ENCODE measurements at places on chromosomes 11 and 22.

DNA sequence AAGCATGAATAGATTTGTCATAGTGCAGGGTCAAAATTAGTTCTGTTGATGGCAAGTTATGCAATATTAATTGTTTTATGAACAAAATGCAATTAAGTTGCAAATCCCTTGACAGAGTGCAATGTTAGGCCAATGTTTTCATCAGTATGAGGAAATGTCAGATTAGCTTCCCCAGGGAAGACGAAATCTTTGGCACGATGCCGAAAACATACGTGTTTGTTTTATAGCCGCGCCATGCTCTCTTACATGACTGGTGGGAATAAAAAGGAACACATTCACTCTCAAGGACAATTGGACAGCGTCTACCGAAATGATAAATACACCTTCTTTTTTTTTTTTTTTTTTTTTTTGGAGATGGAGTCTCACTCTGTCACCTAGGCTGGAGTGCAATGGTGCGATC, 27.0 kb downstream of the MFNG start:
- no peak for DNase-seq

DNA sequence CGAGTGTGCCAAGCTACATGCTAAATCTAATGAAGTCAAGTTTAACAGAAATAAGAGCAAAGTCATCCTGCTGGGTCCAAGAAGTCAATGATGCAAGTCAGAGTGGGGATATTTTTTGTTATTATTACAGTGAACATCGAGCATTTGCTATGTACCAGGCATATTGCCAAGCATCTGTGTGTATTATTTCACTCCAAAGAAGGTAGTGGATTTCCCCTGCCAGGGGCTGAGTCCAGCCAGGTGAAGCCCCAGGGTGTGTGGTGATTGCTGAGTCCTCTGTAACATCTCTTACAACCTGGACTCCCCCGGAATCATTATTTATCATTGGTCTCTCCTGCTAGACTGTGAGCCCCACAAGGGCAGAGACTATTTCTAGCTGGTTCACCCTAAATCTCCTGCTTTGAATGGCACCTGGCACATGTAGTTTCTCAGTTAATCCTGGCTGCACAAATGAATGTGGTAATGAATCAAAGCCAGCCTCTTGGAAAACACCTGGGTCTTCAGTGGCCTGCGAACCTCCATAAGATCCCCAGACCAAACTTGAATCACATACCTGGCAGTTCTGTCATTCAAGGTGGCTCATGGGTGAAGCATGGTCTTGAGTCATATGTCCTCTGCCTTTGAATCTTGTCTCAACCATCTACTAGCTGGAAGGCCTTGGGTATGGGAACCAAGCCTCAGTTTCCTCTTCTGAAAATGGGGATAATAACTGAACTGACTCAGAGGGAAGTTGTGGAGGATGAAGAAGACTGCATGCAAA, 549.2 kb downstream of the MIAT start:
- DNase-seq: no peak

- no peak for DNase-seq
Measured at GRCh38 chr11:92642177-92642931, 327.1 kb upstream of the MTNR1B start.

DNA sequence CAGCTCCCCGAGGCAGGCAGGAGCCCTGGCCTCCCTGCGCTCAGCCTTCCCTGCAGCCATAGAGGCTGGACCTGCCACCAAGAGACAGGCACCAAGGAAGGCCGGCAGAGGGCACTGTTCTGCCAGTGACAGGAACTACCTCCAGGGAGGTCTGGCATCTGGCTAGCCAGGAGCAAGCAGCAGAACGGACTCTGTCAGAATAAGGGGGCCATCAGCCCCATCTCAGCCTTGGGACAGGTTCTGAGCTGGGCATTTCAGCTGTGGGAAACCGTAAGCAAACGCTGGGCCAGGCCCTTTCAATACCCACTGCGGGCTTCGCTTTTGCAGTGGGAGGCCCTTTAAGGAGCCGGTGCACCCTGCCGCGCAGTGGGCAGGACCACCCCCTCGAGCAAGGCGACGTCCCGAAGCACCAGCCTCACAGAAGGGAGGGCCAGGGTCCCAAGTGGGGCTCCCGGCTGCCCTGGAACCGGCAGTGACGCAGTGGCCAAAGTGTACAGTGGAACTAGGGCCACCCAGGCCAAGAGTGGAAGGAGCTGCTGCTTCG, 18.2 kb downstream of the IFT27 start:
- DNase-seq: peak; percentile 67

DNA sequence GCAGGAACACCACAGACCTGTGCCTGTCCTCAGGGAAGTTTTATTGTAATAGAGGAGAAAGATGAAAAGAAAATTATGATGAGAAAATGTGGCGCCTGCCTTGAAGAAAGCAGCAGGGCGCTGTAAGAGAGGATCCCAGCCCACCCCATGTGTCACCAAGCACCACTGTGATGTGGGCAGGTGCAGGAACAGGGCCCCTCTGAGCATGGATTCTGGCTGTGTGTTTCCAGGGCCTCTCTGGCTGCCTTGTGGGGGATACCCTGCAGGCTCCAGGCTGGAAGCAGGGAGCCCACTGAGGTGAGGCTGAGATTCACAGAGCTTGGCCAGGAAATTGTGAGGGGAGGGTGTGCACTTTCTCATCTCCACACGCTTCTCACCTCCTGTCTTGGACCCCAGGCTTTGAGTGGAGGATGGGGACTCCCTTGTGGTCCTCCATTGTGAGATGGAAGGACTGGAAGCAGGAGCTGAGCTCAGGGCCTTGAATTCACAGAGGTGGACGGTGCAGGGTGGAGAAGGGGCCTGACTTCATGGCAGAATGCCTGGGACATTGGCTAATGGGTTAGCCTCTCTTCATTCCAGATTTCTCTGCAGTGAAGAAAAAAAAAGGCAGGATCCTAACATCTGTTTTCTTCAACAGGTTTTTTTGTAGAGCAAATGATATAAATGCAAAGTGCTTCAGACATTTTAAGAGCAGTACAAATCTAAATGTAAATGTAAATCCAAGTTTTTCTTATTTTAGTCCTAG, 246.6 kb upstream of the B3GAT1 start:
- no peak for DNase-seq

- no peak for DNase-seq
Measured at GRCh38 chr11:87212891-87213290, 175.2 kb downstream of the TMEM135 start.

- DNase-seq: no peak
Measured at GRCh38 chr11:24293964-24294363, 202.9 kb upstream of the LUZP2 start.

DNA sequence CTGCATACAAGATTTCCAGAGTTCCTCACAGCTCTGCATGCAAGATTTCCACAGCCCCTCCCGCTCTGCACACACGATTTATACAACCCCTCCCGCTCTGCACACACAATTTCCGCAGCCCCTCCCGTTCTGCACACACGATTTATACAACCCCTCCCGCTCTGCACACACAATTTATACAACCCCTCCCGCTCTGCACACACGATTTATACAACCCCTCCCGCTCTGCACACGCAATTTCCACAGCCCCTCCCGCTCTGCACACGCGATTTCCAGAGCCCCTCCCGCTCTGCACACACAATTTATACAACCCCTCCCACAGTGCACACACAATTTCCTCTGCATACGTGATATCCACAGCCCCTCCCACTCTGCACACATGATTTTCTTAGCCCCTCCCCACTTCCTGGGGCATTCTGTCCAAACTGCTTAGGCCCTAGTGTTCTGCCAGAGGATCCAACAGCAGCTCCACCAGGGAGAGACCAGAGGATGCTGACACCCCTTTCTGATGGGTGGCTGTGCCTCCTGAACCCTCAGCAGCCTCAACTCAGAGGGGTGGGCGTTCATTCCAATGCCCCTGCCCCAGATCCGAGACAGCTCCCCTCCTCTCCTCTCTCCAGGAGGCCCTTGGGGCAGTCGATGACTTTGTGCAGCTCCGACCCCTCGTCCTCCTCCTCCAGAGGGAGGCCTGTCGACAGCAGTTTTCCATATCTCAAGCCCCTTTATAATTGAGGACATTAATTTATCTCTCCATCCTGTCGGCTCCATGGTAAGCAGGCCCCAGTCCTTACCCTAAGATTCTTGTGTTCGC, 671.7 kb downstream of the BRD1 start:
- no peak for DNase-seq

- no peak for DNase-seq
Measured at GRCh38 chr11:71286701-71287643, 34.6 kb upstream of the SHANK2 start.

GRCh38 chr11:61963016-61963281, 4.5 kb downstream of the FTH1 start:
- no peak for DNase-seq

DNA sequence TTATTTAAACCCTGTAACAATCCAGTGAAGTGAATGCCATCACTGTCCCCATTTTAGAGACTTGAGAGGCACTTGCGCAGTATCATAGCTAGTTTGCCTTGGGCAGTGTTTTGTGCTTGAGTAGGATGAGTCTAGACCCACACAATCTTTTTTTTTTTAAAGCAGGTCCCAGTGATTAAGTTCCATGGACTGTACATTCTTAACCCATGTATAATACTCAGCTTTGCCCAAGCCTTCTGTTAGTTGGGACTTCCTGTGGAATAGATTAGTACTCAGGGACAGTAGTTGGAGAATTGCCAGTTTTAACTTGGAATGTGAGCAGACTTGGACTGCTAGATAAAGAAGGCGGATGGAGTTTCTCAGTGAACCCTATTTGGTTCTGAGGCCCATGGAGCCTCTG, 108.6 kb upstream of the RASSF10 start:
- no peak for DNase-seq

DNA sequence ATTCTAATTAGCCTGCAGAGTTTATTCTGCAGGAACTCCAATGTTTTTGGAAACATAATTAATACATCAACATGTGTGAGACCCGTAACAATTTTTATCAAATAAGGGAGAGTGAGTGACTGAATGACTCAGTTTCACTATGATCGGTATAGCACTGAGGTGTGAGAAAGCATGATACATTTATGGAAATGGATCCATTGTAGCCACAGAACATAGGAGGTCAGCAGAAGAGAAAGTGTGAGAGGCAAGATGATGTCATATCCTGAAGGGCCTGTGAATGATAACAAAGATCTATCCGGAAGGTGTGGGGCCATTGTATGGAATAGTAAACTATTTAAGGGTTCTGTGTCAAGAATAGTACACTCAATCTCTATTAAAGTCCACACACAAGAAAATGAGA, 1406.1 kb upstream of the TENM4 start:
- no peak for DNase-seq

DNA sequence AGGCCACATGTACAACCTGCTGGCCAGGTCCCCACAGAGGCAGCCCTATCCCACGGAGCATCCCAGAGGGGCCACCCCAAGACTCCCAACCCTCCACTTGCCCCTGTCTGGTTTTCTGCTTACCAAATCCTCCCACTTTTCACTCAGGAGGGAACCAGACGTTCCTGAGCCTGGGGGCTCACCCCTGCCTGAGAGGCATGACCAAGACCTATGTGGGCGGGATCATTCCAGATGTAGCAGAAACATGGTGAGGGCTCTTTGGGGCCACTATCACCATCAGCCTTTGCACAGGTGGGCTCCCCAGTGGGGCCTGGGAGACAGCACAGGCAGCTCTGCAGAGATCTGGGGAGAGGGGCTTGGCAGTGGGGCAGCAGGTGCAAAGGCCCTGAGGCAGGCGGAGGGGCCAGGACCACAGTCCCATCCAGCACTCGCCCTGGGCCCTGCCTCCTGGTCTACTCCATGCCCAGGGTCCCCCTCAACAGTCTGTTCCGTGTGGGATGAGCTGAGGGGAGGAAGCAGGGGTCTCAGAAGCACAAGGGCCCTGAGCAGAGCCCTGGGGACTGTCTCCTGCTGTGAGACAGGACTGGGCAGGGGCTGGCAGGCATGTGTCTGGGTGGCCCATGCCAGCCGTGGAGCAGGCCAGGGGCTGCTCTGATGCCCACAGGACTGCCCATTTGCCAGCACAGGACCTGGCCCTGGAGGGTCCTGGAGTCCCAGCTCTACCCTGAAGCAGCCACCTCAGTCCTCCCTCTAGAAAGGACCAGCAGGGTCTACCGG, 9.4 kb downstream of the PIM3 start:
- DNase-seq: no peak

GRCh38 chr11:2475136-2475918, 30.5 kb downstream of the KCNQ1 start:
- no peak for DNase-seq

DNA sequence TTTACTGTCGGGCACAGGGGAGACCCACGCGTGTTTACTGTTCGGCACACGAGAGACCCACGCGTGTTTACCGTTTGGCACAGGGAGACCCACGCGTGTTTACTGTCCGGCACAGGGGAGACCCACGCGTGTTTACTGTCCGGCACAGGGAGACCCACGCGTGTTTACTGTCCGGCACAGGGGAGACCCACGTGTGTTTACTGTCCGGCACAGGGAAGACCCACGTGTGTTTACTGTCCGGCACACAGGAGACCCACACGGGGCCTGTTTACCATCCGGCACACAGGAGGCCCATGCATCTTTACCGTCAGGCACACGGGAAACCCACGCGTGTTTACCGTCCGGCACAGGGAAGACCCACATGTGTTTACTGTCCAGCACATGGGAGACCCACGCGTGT, 525.1 kb downstream of the BRD1 start:
- no peak for DNase-seq

- DNase-seq: no peak
Measured at GRCh38 chr22:42358643-42359558, 73.3 kb downstream of the NFAM1 start.

DNA sequence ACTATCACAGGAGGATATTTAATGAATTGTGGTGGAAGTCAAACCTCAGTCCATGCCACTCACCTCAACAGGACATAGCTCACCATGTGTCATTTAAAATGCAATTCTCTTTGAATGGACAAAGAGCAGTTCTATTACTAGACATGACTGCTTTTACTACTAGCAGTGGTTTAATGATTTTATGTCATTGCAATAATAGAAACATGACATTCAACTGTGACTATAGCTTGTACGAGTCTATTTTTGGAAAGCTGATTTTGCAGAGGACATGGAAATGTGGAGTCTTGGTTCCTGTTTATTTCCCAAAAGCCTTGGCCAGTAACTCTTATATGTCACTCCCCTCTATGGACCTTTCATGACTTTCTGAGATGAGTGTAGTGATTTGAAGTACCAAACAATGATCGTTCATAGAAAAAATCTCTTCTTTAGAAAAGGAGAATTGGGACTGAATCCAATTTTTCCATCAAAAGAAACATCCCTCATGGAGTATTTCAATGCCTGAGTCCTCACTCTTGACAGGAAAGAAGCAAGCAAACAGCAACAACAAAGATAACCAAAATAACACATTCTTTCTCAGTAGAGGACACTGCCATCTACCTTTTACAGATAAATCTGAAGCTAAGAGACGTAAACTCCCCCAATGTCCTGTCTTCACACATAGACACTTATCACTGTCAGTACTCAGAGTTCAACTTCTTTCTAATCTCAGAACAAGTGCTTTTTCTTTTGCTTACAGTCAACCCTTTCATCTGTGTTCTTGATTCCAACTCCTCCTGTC, 233.4 kb downstream of the LRRC4C start:
- DNase-seq: no peak

DNA sequence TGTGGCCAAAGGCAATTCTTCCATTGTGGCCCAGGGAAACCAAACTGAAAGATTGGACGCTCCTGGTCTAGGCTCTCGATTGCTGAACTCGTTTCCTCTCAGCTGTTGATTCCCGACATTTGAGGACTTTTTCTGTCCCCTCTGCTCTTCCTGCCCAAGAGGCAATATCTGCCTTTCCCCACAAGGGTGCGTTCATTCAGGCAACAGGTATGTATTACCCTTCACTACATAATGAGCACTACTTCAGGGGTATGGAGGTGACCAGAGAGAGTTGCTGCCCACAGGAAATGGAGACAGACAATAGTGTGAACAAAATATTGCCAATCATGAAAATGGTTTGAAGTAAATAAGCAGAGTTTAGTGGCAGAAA, 8.2 kb downstream of the PTH start:
- peak; percentile 6 for DNase-seq

Data from activated T-cell treated with anti-CD3 and anti-CD28 coated beads for 48 hours (primary cell).